Activated CD8-positive, alpha-beta T cell treated with anti-CD3 and anti-CD28 coated beads for 36 hours (primary cell): ENCODE measurements at places on chromosomes 16 and 17.
A peak's percentile ranks its signal among the peaks of the same experiment; 100 is the strongest.

GRCh38 chr17:39735882-39736281 lies 1.9 kb upstream of the GRB7 start:
- no peak for DNase-seq

GRCh38 chr16:468068-468821 lies 42.8 kb downstream of the RAB11FIP3 start:
- no peak for DNase-seq

DNA sequence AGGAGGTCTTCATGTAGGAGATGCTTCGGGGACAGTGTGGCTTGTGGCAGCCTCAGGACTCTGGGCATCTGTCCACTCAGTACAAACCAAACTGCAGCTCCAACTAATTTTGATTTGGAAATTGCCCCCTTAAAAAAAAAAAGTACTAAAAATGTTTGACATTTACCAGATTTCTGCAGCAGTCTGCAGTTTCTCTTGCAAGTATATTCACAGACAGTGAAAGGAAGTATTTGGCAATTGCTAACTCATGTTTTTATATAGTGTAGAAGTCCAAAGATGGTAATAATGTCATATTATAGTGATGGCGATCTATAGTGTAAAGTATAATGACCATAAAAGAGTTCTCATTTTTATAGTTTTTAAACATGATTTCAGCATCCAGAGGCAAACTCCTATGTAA lies 218.6 kb downstream of the PRKCA start:
- DNase-seq, result no peak

DNA sequence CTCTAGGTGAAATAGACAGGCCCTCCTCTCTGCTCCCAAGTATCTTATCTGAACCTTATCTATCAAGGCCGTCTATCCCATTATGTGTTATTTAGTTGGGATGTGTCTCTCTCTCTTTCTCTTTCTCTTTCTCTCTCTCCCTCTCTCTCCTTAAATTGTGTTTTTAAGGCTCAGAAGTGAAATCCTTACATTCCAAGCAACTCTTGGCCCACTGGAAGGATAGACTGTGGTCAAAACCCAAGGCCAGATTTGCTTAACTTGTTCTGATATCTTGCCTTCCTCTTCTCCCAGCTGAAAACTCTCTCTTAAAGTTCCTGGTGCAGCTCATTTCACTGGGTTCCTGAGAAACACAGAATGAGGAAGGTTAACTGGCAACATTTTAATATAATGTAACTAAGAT lies 14.7 kb downstream of the CDRT4 start:
- no peak for DNase-seq

- no peak for DNase-seq
These were observed 22.2 kb upstream of the WSCD1 start for GRCh38 chr17:6047966-6048365.

GRCh38 chr17:81547614-81547982 lies 4.6 kb downstream of the FAAP100 start:
- DNase-seq, result no peak

- DNase-seq, result no peak
These were observed 117.6 kb upstream of the ZNF750 start for GRCh38 chr17:82957469-82957795.

GRCh38 chr17:45648642-45649041 lies 135.5 kb upstream of the CRHR1 start:
- DNase-seq, result peak; percentile 19

- no peak for DNase-seq
These were observed 38.7 kb upstream of the RHBDL3 start for GRCh38 chr17:32226886-32227285.

- DNase-seq, result no peak
These were observed 604.7 kb upstream of the SALL1 start for GRCh38 chr16:51755577-51756355.

DNA sequence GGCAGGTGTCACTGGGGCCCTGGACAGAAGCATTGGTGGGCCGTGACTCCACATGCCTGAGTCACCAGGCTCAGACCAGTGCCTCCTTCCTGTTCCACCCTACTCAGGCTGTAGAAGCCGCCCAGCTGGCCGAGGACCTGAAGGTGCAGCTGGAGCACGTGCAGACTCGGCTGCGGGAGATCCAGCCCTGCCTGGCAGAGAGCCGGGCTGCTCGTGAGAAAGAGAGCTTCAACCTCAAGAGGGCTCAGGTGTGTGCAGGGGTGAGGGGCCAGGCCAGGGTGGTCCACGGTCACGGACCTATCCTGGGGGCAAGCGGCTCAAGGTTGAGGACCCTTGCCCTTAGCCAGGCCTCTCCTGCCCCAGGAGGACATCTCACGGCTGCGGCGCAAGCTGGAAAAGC lies 9.6 kb downstream of the RNF40 start:
- no peak for DNase-seq

GRCh38 chr16:85334718-85335583 lies 222.7 kb upstream of the CIBAR2 start:
- peak; percentile 46 for DNase-seq

GRCh38 chr17:35738519-35739133 lies 7.2 kb downstream of the RASL10B start:
- DNase-seq, result no peak

DNA sequence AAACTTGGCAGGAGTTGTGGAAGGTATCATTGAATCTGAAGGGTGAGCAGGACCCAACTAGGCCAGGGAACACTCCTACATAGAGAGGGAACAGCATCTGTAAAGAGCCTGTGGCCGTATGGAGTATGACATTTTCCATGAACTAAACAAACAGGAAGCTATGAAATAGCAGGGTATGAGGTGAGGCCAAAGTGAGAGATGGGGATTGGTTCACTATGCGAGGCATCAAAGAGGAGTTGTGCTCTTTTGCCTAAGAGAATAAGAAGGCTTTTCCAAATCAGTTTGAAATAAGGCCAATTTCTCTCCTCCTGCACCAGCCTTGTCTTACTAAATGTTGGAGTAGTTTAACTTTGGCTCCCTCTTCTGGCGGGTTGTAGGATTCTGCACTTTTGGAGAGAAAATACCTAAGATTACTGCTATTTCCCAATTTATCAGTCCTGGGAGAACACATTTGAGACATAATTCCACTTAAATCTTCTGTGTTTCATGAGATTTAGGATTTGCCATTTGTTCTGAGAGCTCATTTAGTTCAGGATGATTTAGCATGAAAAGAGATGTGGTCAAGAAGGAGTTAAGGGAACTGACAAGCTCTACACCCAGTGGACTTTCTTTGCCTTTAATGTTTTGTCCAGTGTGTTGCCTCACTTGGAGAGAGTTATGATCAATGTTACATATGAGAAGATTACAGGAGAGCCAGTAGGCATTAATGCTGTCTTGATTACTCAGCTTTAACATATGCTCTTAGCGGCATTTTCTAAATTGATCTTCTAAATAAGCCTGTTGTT lies 55.4 kb downstream of the TNRC6C start:
- DNase-seq, result peak; percentile 69
